RCC 7860 (cell line): ENCODE measurements at places on chromosomes 12 and 14.

GRCh38 chr14:80586131-80586530, 355.4 kb downstream of the CEP128 start:
- no peak for DNase-seq

DNA sequence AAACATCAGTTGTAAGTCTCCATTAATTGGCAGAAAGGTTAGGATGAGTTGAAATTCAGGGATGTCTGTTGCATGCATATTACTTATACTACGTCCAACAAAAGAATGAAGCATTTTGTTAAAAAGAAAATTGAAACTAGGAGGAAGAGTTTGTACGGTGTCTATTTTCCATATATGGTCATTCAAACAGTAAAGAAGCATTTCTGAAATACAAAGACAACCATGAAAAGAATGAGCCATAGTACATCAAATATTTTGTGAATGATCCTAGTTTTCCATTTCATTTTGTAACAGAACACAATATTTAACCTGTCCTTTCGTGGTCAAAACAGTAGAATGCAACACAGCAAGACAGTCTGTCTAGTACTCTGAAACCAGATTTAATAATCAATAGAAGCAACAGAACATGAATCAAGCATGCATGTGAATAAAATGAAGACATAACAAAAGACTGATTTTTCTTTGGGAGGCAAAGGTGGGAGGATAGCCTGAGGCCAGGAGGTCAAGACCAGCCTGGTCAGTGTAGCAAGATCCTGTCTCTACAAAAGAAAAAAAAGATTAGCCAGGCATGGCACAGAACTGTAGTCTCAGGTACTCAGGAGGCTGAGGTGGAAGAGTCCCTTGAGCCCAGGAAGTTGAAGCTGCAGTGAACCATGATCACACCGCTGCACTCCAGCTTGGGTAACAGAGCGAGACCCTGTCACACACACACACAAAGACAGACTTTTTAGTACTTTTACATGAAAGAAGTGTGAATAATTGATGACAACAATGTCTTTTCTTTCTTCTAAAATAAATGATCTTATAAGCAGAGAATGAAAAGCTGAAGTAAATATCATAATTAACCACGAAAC, 156.0 kb downstream of the LRIG3 start:
- no peak for DNase-seq

DNA sequence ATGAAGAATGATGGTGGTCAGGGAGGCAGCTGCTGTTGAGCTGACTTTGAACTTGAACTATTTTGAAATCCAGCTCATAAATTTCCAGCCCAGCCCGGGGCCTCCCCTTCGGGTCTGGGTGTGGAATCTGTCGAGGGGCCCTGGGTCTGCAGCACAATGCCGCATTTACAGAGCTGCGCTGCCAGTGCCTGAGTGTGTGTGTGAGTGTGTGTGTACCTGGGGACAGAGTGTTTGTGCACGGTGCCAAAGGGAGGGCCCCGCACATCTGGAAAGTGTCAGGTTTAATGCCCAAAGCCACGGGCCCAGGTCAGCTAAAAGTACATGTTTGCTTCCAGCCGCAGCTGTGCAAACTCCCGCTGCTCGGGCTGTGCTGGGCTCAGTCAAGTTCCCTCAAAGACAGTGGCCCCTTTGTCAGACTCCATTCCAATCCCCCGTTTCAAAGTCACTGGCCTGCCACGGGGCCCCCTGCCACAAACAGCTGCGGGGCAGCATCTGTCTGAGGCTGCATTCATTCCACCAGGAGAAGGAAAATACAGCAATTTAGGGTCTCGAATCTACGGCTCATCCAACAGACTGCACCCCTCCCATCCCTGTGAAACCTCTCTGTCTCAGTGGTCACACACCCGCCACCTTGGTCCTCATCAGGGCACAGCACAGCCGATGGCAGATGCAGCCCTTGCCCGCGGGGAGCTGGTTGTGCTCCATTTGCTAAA, 16.3 kb upstream of the RFLNA start:
- no peak for DNase-seq

DNA sequence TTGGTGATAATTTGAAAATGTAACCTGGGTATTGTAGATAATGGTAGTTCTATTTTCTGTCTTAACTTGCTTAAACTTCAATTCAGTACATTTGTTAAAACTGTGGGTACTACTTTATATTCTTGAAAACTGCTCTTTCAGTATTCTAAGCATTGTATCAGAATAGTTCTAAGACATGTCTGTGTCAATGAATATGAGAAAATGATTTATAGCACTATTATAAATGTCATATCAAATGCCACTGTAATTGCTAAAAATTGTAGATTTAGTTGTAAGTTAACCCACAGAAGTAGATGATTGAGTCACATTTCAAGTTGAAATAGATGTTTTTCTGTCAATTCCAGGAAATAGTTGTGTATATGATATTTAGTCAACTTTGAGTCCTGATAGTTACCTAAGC, 2.4 kb downstream of the NAA30 start:
- no peak for DNase-seq

- no peak for DNase-seq
These were observed 706 bp downstream of the ANHX start for GRCh38 chr12:133234971-133235370.

- no peak for DNase-seq
These were observed 1304.7 kb upstream of the FLRT2 start for GRCh38 chr14:84225268-84225667.
